ENCODE measurements at places on chromosomes 2 and 18.

GRCh38 chr2:24912986-24913385 is 7.1 kb downstream of the ADCY3 start:
- no peak for DNase-seq

DNA sequence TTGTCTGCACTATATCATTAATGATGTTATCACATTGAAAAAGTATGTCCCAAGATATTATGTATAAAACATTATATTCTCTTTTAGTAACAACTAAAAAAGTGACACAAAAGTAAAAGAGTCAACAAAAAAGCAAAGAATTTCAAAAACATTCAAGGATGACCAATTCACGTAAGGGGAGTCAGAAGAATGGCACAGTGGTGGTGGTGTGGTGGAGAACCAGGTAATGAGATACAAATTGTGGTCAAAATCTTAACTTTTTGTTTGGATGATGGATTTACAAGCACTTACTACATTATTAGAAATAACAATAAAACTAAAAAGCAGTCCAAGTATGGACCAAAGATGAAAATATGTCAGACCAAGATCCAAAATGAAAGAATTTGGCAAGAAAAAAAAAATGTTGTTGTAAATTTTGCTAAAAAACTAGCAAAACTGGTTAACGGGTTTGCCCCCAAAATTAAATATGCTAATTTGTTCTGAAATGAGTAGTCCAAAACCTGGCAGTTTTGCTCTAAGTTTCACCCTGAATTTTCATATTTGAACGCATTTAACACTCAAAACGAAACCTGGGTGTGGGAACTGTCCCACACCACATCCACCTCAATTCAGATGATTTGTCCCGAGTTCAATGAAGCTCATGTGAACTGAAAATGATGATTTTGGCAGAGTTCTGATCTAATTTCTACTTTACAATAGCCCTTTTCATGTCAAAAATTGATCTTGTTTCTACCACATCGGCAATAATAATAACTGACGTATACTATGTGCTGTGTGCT is 135.8 kb downstream of the IKZF2 start:
- no peak for DNase-seq

- no peak for DNase-seq
Measured at GRCh38 chr2:159775021-159775420, 23.0 kb downstream of the CD302 start.

DNA sequence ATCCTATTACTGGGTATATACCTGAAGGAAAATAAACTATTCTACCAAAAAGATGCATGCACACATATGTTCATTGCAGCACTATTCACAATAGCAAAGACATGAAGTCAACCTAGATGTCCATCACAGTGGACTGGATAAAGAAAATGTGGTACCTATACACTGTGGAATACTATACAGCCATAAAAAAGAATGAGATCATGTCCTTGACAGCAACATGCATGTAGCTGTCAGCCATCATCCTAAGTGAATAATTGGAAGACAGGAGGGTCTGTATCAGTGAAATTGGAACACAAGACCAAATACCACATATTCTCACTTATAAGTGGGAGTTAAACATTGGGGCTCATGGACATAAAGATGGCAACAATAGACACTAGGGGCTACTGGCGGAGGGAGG is 27.7 kb upstream of the TWIST2 start:
- DNase-seq = no peak

- DNase-seq = no peak
Measured at GRCh38 chr2:44362207-44363015, 664 bp downstream of the CAMKMT start.

- no peak for DNase-seq
Measured at GRCh38 chr2:126664639-126665038, 8.7 kb downstream of the GYPC start.

GRCh38 chr2:100409461-100409860 is 8.0 kb downstream of the CHST10 start:
- DNase-seq = no peak

DNA sequence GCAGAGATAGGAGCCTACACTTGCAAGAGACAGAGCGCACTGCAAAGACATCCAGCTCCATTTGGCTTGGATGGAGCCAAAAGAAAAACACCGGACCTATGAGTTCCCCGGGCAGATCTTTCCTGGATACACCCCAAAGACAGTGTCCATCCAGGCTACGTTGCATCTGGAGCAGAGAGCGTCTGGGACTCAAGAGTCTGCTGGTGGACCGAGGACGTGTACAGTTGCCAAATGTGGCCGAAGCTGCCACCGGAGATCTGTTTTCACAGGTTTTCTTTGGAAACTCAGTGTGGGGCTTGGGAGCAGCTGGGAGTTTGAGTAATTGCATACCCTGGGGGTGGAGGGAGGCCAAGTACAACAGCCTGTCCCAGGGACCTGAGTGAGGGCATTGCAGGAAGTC is 192.3 kb upstream of the OSR1 start:
- DNase-seq = no peak

DNA sequence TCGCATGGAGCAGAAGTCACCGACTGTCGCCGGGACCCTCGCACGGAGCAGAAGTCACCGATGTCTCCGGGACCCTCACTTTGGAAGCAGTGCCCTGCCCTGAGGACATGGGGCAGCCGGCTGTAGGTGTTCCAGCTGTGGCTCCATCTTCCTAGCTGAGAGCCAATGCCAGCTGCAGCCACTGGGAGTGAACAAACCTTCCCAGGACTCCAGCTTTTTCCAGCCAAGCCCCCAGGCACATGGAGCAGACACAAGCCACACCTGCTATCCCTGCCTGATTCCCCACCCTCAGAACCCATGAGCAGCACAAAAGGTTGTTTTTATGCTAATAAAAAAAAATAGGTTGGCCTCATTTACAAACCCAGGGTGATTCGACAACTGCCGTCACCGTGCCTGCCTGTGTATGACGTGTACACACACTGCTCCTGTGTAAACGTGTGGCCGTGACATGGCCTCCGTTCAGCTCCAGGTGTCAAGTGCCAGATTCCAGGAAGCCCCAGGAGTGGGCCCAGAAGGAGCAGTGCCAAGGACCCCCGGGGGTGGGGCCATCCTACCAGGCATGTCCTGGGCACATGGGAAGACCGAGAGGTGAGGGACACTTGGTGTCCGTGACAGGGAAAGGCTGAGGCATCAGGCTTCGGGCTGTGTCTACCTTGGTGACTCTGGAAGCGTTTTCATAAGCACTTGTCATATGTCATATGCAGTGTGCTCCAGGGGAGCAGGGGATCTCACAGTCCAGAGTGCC is 91.5 kb downstream of the EIPR1 start:
- no peak for DNase-seq

DNA sequence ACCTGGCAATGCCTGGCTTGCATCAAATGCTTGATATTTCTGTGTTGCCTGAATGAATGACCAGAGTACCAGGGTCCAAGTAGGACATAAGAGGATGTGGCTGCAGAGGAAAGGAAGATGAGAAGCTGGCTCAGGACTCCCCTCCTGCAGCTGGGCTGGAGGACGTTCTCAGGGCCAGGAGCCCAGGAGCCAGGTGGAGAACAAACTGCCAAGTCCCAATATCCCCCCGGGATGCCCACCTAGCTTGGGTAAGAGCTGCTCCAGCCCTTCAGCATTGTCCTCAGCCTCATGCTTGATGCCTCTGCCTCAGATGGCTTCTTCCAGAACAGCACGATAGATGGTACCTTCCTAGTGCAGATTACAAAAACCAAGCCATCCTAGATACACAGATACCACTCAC is 8.6 kb upstream of the ATP6V1B1 start:
- DNase-seq = no peak

DNA sequence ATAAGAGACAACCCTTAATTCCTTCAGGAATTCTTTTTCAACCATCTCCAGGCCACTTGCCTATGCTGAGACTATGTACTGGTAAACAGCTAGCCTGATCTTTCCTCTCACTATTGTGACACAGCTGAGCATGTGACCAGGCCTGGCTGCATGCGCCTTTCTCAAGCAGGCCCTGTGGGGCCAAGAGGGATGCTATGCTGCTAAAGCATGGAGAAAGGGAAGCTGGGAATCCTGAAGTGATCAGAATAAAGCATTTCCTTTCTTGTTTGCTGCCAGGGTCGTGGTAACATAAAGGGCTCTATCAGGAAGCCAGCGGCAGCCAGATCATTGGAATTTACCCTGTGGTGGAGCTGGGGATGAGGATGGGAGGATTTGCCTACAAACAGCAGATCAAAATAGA is 29.8 kb upstream of the LCLAT1 start:
- DNase-seq = no peak

- no peak for DNase-seq
Measured at GRCh38 chr18:62877411-62878221, 162.3 kb downstream of the PHLPP1 start.

DNA sequence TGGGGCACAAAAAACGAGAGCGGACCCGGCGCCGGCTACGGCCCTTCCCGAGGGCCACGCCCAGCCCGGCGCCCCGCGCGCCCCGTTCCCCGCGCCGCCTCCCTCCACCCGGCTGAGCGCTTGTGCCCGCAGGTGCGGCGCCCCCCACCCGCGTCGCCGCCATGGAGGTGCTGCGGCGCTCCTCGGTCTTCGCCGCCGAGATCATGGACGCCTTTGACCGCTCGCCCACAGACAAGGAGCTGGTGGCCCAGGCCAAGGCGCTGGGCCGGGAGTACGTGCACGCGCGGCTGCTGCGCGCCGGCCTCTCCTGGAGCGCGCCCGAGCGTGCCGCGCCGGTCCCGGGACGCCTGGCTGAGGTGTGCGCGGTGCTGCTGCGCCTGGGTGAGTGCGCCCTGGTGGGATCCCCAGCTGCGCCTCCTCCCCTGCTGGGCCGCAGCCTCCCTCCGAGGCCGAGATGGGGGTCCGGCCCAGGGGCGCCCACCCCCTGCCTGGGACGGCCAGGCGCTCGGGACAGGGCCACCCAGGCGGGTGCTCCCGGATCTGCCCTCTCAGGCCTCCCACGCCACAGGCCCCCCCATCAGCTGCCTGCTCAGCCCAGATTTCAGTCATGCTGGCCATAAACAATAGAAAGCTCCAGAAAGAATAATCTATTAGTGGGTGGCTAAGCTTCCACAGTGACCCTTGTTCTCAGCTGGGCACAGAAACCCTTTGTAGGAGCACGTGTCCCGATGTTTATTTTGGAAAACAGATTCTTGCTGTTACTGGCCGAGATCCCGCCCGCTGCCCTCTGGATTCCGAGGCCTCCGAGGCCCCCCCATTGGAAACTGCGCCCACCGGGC is 997 bp downstream of the BOK start:
- no peak for DNase-seq

DNA sequence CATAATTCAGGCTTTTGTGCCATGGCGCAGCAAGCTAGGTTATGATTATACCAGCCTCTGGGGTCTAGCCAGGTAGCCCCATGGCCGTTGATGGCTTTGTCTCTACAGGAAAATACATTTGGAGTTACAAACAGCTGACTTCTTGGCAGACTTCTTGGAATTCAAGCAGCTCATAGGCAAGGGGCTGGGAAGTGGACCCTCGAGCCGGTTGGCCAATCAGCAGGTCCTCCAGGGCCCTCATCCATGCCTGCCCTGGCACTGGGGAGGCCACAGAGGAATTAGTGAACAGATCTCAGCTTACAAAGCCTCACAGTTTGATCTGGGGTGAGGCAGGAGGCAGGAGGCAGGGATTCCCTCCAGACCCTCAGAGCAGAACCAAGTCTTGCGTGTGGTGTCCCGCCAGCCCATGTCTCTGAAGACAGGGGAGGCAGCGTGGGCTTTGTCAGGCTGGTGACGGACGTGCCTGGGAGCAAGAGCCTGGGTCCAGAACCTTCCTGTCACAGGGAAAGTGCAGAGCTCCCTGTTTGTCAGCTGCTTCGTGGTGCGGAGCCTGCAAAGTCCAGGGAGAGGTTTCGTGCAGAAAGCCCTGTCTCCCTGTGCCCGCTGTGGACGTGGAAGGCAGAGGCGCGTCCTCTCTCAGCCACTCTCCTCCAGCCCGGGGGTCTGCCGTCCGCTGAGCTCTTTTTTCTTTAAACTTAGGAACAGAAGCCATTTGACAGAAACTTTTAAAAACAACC is 131.7 kb downstream of the KLHL29 start:
- no peak for DNase-seq

DNA sequence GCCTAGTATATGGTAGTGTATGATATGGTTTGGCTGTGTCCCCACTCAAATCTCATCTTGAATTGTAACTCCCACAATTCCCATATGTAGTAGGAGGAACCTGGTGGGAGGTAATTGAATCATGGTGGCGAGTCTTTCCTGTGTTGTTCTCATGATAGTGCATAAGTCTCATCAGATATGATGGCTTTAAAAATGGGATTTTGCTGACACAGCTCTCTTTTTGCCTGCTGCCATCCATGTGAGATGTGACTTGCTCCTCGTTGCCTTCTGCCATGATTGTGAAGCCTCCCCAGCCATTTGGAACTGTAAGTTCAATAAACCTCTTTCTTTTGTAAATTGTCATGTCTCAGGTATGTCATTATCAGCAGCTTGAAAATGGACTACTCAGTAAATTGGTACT is 9.5 kb upstream of the SCN1A start:
- no peak for DNase-seq

DNA sequence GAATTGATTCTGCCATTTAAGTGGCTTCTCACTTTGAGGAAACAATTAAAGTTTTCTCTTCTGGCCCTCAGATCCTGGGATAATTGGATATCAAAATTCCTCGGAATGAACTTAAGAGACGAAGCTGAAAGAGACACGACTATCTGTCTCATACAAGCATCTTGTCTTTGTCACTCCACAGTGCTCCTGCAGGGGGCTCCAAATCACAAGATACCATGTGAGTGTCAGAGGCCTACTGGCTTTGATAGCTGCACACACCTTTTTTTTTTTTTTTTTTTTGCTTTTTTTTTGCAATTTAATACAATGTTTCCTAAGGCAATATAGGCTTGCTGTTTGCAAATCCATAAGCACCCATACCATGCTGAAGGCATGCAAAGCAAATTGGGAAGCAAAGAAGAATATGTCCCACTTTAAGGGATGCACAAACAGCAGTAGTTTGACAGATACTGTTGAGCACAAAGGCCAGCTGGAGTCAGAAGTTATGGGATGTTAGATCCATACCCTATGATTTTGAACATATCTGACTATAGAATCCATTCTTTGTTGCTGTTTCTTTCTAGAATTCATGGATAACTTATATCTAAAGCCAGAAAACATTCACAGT is 109.0 kb upstream of the CBLN2 start:
- no peak for DNase-seq

- DNase-seq = no peak
Measured at GRCh38 chr18:42176599-42176998, 221.6 kb downstream of the PIK3C3 start.

- DNase-seq = no peak
Measured at GRCh38 chr2:70261501-70261900, 3.6 kb downstream of the PCYOX1 start.

DNA sequence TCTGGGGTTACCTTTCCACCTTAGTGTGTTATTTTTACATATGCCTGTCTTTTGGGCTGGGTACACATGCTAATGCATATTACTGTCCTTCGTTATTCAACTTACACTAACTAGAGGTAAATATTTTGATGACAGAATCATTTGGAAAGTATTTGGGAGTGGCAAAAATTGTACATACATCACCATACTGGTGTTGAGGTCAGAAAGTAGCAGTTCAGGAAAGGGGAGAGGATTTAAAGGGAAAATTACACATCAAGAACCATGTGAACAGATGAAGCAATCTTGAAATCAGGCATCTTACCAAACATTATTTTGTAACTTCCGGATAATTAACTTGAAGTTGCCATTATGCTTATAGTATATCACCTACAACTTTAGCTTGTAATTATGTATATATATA is 379.7 kb downstream of the RND3 start:
- DNase-seq = no peak

- no peak for DNase-seq
Measured at GRCh38 chr2:47061944-47062678, 93.0 kb downstream of the STPG4 start.
